Amygdala (tissue), 56 donors: ENCODE measurements at places on chromosomes 3 and 15.

DNA sequence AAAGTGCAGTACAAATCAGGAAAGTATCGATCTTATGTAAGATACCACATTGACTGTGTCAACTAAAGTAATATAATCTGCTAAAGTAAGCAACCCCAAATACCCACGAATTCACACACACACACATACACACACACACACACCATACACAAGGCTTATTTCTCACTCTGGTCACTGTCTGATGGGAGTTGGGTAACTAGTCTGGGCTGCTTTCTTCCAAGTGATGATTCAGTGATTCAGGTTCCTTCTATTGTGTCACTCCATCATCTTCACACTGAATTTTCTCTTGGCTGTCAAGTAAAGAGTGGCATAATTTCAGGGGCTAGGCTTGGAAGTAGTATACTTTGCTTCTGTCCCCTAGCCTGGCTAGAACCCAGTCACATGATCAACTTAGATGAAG is 104.8 kb upstream of the CCDC54 start:
- no peak for DNase-seq

DNA sequence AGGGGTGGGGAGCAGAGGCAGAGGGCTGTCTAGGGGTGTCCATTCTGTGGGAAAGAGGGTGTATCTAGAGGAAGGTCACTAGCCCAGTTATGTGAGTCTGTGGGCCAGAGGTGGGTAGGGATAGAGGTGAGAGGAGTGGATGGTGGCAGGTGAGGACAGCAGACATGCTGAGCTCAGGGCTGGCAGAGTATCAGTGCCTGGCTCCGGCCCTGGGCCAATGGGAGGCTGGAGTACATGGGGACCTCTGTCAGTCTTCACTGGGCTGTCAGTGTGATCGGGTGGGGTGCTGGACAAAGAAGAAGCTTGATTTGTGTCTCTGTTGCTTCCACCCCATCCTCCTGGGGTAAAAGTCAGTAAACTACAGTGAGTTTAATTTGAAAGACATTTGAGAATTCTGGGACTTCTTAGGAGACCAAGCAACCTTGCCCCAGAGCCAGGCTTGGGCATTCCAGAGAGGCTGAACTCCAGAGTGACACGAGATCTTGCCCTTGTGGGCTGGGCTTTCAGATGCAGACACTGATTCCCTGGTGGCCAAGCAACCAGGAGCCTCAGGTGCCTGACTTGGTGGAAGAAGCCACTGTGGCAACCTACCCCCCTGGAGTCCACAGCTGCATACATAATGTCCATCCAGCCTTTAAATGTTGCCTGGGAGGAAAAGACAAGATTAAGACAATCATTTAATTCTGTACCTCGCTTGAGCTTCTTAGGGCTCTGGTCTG is 60.7 kb downstream of the EXOG start:
- no peak for DNase-seq

GRCh38 chr15:100310513-100311153 is 31.1 kb downstream of the ADAMTS17 start:
- no peak for DNase-seq

GRCh38 chr15:63494408-63494807 is 10.0 kb upstream of the USP3 start:
- DNase-seq, result no peak

GRCh38 chr15:73957785-73958184 is 31.5 kb downstream of the LOXL1 start:
- no peak for DNase-seq

DNA sequence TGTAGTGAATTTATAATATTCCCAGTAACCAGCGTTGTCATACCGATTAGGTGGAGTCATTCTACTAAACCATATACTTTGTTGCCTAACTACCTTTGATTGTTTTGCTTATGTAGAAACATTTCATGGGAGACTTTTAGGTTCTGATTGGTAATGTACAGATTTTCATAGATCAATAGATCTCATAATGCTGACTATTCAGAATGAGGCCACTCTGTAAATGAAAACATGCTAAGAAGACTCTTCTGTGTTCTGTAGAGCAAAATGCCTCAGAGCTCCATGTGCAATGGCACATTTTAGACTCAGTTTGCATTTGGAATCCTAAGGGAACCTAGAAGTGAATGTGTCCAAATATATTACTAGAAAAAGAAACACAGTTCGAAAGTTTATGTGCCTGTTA is 20.0 kb downstream of the CBLB start:
- DNase-seq, result no peak

DNA sequence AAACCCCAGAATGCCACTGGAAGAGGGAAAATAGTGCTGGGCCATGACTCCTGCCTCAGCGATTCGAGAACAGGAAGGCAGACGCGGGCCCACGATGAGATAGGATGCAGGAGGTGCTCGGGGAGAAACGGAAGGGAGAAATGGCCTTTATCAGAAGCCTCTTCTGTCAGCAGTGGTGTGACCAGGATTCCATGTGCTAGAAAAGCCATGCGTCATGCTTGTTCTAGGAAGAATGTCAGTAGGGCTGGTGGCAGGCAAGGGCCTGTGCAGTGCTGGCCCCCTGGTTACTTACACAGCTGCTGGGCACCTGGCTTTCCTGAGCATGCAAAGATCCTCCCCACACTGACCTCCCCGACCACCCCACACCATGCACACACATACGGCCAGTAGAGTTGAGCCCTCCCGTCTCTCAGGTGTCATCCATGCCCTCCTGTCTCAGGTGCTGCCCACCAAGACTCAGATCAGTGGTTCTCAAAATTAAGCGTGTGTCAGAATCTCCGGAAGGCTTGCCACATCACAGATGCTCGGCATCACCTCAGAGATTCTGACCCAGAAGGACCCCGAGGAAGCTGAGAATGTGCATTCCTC is 106.7 kb downstream of the ADAMTS17 start:
- DNase-seq, result no peak

DNA sequence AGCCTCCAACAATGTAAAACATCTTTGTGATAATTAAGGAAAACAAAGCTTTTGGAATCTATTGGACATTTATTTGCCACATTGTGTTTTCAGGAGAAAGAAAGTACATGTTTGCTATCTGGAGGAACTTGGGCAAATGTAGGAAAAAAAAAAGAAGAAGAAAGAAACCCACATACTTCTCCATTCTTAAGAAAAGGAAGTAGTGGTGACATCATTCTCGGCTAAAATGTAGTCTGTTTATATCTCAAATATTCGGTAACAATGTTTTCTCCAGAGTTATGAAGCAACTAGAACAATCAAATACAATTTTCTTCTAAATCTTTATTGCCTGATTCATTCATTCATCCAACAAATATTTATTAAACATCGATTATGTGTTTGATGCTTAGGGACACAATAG is 2.3 kb upstream of the TGFBR2 start:
- no peak for DNase-seq

- DNase-seq, result no peak
Observed at GRCh38 chr3:97872525-97873042, 50.8 kb downstream of the CRYBG3 start.

DNA sequence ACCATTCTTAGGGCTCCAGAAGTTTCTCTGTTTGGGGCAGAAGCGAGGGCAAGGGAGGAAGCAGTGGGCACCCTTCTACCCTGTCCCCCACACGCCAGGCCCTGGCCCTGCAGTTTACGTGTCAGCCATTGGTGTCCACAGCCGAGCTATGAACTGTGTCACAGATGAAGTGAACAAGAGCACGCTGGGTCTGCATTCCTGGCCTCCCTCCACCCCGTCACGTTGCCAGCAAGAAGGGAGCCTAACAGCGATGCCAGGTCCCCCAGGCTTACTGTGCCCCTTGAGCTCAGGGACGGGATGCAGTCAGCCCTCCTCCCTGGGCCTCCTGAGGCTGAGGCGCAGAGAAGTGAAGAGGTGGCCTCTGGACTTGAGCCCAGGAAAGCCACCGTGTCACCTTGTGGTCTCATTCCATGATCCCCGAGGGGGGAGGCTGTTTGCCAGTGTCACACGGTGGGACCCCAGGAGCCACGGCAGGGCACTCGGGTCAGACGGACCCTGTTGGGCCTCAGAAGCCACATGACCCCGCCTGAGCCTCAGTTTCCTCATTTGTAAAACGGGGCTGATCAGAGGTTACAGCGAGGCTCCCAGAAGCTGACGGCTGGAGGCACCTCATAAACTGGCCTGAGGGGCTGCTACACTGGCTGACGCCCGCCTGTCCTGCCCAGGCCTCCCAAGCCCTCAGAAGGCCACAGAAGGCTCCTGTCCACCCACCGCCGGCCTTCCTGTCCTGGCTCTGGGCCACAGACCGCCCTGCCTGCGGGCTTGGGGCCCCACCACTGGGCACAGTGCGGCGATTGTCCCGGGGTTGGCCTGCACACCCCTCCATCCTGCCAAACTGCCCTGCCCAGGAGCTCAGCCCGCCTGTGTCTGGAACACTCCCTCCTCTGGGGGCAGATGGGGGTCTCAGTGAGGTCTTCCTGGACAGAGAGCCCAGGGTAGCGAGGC is 18.6 kb downstream of the IQSEC1 start:
- DNase-seq, result peak; percentile 62

DNA sequence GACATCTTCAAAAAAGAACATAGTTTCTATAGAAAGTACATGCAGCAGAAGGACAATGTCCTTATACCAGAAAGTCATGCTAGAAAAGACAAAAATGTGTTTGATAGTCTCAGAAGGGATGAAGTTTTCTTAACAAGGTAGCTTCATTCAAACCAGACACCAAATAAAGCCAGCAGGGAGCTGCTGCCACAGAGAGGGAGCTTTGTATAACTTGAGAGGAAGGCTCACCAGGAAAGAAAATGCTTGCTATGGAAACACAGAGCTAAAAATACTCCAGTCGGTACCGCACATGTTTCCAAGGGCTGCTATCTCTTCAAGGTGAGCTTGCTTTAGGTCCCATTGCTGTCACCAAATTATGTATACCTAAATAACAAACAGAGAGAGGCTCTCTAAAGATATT is 1074.8 kb upstream of the ALCAM start:
- DNase-seq, result no peak

DNA sequence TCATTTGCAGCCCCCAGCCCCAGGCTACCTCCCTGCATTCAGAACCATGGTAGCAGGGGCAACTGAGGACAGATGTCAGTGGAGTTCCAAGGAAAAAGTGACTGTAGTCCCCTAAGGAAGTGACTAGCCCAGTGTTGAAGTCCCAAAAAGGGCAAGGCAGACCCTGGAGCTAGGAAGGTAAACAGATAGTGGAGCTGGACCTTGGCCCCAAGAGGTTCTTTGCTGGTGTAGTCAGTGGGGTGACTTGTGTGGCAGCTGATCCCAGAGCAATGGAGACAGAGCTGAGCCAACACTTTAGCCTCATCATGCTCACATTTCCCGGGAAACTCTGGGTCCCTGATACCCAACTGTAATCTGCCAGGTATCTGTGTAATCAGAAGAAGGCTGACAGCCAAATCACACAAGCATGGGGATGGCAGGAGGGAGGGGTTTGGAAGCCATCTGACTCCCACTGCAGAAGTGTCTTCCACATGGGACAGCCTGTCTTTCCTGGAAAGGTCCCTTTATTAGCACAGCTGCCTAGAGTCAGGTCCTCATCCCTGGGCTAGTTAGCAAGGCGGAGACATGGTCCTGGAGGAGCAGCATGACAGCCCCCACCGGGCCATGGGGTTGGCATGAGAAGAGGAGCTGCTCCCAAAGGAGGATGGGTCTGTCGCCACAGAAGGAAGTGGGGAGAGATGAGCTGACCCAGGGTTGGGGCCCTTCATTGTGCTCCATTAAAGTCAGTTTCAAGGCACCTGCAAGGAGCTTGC is 39.8 kb downstream of the PXYLP1 start:
- DNase-seq, result no peak

GRCh38 chr15:67372986-67373675 is 118.5 kb downstream of the IQCH start:
- DNase-seq, result no peak

DNA sequence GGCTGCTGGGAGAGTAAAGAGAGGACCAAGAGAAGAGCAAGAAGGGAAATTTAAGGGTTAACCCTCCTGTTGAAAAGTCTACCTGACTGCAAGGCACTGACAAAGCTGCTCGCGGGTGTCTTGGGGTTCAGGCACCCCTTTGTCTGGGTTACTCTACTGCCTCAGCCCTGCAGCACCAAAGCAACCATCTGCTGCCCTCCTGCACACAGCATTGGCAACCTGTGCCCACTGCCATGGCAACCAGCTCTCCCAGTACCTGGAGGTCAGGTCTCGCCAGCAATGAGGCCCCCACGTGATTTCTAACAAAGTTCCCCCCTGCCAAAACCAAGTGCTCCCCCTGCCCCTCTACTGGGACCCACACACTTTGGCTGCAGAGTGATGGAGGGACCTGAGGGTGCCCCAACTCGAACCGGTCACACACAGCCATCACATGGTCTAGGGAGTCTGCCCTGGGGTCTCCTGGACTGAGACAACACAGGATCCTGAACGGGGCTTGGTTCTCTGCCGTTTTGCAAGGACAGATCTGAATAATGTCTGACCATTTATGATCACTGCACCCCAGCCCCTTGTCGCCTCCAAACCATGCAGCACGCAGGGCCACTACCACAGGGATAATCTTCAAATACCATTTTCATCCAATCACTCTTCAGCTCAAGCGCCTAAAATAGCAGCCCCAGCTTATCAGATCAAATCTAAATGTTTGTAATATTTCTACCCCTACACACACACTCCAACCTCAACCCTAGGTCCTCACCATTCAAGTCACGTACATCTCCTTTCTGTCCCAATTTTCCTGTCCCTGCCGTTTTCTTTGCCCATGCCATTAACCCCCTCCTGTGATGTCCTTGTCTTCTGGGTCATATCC is 50.7 kb downstream of the ADCY5 start:
- DNase-seq, result no peak

GRCh38 chr15:92288755-92289154 is 104.9 kb upstream of the ST8SIA2 start:
- no peak for DNase-seq

GRCh38 chr3:112979244-112979832 is 4.4 kb upstream of the CD200R1 start:
- no peak for DNase-seq

DNA sequence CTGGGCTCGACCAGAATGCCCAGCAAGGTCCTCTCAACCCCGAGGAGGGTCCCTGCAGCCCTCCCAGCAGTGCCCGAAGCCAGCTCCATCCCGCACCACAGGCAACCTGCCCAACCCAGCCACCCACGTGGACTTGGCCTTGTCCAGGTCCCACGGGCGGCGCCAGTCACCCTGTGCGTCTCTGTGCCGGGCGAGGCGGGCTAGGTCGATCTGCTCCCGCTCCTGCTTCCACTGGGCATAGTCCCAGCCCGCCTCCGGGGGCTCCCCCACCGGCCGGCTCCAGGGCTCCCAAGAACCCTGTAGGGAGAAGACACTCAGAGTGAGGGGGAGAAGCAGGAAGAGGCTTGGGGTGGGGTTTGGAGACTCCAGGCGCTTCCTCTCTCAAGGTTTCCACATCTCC is 3.1 kb downstream of the CCDC9B start:
- DNase-seq, result no peak

DNA sequence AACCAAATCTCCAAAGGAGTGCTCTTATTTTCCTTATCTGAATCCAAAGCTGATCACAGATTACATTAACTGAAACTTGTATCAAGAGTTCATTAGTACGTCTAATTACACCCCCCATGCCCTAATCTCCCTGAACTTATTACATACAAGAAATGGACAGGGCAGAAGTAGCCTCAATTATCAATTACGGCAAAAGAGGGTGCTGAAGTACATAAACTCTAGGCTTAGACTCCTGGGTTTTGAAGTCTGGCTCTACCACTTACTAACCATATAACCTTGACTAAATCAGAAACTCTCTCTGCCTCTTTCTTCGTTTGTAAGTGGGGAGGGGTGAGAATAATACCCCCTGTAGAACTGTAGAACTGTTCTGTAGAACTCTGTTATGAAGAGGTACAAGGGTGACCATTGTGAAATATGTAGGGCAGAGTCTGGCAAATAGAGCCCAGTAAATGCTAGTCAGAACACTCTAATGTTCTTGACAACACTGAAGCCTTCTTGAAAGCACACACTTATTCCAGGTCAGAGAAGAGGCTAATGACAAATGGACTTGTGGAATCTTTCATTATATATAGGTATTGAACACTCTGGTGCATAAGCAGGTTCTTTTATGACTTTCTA is 19.6 kb upstream of the OR5K4 start:
- no peak for DNase-seq
